ENCODE measurements at places on chromosomes 5 and 9. TPM values are rescaled to one million over a fixed set of nuclear protein-coding genes. Genes with fewer than 3 reads are reported as not detected.

- no peak for DNase-seq
Observed at GRCh38 chr5:150653145-150653761, 7.8 kb upstream of the MYOZ3 start.

DNA sequence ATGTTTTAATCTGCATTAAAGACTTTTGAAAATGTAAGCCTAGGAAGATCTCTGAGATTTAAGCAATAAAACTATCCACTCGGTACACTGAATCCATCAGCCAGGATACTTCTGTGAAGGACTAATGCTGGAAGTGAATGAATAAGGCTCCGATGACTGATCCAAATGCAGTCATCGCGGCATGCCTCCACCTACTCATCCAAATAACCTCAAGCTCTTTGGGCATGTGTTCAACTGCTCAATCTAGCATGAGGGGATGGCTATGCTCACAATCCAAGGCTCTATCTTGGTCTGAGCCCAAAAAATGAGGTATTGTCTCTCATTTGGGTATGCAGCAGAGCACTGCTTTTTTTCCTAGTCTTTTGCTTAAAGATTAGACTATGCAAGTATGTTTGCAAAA is 19.2 kb downstream of the MARCHF3 start:
- peak; percentile 96 for DNase-seq

GRCh38 chr9:38214432-38214831 is 145.4 kb upstream of the SHB start:
- no peak for DNase-seq

The TMEM171 gene
- total RNA-seq: not detected

The ORM2 gene
- not detected for total RNA-seq

The PCDHB5 gene
- total RNA-seq: not detected

The TSSK1B gene
- total RNA-seq: not detected

The GPR151 gene
- not detected for total RNA-seq

Data from G401 (cell line).